ENCODE measurements at places on chromosomes 1 and 21.

DNA sequence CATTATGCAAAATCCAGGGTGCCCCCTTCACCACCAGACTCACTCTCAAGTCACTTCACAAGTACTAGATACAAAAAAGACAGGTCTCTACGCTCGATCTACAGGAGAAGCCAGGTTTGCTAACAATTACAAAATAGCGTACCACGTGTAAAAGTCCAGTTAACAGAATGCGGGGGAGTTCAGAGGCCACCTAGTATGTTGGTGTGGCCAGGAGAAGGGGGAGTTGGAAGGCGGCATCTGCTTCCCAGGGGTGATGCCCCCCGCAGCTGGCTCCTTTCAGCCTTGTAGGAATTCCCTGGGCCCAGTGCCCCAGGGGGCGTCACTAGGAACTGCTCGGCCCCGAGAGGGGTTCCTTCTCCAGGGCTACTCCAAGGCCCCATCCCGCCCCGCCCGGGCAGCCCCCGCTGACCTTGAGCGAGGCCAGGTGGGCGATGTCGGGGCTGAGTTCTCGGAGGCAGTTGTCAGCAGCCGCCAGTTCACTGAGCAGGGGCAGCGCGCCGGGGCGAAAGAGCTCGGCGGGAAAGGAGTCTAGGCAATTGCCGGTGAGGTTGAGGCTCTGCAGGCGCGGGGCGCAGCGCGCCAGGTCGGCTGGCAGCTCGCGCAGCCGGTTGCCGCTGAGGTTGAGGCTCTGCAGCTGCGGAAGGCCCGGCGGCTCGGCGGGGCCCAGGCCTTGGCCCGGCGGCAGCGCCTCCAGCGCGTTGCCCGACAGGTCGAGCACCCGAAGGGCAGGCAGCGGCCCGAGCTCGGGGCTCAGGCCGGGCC is 664 bp downstream of the LRRC47 start:
- DNase-seq: peak; percentile 44

DNA sequence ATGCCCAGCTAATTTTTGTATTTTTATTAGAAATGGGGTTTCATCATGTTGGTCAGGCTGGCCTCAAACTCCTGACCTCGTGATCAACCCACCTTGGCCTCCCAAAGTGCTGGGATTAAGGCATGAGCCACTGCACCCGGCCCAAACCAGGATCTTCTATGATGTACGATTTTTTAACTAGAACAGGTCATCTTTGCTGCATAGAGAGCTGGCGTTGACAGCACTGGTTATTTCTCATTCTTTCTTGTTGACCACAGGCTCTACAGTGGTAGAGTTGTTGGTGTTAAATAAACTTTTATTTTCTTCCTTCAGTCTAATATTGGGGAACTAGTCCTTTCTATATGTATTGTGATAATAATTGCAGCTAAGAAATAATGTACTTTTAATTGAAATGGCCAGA is 3.8 kb upstream of the MAB21L3 start:
- no peak for DNase-seq

DNA sequence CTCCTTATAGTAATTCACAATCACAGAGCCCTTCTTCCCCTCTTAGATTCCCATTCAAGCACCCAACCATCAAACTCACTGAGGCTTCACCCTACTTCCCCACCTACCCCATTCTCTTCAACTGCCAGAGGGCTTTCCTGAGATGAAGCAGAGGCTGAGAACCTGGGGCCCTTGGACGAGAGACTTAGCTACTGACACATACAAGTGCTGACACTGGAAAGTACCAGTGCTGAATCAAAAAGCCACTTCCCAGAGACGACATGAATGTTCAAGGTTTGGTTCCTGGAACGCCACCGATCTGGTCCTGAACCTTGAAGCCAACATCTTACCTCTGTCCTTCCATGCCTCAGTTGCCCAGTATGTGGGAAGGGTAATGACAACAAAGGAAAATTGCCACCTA is 16.6 kb upstream of the RAP1A start:
- DNase-seq: no peak

DNA sequence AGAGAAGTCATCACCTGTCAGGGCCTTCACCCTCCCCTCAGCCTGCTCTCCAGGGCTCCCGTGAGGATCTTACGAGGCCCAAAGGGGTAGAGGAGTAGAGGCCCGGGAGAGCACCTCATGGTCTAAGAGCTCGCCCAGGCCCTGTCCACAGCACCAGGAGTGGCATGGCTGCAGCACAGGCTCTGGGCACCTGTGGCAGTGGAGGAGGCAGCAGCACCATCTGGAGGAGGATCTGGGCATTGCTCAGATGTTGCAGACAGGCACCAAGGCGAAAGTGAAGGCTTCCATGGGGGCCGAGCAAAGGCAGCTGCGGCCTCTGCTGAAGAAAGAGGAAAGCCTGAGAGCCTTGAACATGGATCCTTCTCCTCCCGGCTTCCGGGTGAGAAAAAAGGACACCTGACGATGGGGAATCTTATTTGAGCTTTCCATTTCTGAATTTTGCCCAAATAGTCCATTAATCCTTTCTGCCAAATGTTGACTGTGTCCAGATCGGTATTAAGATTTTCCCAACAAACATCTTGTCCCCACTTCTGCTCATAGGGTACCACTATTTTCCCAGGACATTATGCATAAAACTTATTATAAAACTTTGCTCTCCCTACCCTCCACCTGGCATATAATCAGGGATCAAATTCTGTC is 604.7 kb downstream of the PTPRC start:
- DNase-seq: peak; percentile 80

GRCh38 chr1:229434641-229435051 is 752 bp upstream of the ACTA1 start:
- no peak for DNase-seq

DNA sequence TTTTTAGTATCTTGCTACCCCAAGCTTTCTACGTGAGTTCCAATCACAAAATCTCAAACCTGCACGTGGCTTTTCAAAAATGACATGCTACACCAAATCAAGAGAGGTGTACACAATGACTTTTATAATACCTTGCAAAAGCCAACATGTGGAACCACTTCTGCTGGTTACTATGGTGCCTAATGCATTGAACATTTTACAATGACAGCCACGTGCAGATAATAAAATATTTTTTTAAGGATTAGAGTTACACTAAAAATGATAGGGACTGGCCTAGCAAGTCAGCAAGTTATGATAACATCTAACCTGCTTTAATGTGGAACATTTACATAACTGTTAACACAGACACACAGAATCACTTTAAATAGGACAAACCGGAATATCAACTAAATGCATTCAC is 30.2 kb downstream of the EYA3 start:
- DNase-seq: no peak

DNA sequence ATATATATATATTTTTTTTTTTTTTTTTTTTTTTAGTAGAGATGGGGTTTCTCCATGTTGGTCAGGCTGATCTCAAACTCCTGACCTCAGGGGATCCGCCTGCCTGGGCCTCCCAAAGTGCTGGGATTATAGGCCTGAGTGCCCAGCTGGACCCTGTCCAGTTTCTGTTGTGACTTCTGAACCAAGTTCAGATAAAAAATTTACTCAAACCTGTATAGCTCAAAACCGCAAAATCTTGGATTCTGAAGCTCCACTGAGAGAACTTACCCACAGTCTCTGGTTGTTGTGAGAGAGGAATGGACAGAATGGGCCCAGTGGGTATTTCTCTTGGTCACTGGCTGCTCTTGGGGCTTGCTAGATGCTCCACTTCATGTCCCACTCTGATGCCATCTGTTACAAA is 76.4 kb downstream of the HS2ST1 start:
- DNase-seq: no peak

- no peak for DNase-seq
These were observed 54.5 kb upstream of the APP start for GRCh38 chr21:26225046-26225445.

- DNase-seq: no peak
These were observed 18.3 kb upstream of the IL6R start for GRCh38 chr1:154386643-154387352.

- no peak for DNase-seq
These were observed 341.1 kb upstream of the RUNX1 start for GRCh38 chr21:35390013-35390776.

DNA sequence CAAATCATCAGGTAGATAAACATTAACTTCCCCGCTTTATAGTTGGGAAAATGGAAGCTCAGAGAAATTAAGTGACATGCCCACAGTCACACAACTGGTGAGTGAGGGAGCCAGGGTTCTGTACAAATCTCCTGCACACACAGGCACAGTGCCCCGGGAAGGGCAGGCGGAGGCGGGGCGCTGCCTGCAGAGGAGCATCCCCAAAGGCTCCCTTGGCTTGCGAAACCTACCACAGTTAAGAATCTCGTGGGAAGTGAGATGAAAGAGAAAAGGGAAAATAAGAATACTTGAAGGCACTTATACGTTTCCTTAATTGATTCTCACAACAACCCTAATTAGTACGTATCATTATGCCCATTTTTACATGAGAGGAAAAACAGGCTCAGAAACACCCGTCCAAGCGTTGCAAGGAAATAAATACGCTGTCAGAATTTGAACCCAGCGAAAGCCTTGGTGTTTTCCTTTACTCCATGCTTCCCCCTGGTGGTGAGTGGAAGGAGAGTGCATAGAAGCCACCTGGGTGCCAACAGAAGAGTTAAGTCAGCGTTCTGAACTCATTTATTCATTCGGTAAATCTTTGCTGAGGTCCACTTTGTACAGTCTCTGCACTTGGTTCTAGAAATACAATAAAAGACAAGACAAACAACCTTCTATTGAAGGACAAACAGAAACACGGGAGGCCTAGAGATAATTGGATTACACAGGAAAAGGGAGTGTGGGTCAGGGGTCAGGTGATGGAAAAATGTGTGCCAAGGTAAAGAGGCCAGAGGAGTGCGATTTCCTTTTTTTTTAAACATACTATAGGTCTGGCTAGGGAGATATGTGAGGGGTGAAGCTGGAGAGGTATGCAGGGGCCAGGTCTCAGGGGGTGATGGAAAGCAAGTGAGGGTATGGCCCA is 28.4 kb downstream of the ACP6 start:
- peak; percentile 66 for DNase-seq

- no peak for DNase-seq
These were observed 107.0 kb downstream of the PLXNA2 start for GRCh38 chr1:208137193-208137592.

- DNase-seq: no peak
These were observed 102.4 kb upstream of the PKN2 start for GRCh38 chr1:88581703-88582102.

DNA sequence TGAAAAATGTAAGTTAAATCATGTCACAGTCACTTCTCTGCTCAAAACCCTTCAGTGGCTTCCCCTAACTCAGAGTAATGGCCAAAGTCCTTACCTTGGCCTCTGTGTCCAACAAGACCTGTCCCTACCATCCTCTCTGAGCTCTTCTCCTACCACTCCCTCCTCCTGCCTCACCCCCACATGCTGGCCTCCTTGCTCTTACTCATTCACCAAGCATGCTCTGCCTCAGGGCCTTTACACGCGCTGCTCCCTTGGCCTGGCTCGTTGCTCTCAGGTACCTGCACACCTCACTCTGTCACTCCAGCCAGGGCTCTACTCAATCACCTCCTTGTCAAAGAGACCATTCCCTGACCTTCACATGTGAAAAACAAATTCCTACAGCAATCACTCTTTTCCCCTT is 54.2 kb downstream of the SEC16B start:
- no peak for DNase-seq

DNA sequence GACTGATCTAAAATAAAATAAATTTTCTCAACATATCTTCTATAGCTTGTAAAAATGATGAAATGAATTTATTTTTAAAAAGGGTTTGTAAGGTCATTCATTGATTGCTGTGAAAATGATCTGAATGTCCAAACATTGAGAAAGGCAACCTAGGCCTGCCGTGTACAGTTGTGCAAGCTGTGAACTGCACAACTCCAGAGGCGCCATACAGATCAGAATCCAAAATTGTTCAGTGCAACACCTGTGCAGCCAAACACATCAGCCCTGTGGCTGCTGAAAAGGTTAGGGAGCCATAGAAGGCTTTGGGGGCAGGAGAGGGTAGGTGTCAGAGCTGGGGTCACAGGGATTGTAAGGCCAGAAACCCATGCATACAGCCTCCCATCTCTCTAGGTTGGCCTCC is 9.9 kb upstream of the ZC3H12A start:
- no peak for DNase-seq

GRCh38 chr1:171389171-171389570 is 75.2 kb downstream of the FMO4 start:
- no peak for DNase-seq

GRCh38 chr1:103941086-103941485 is 191.4 kb downstream of the AMY1C start:
- DNase-seq: no peak

GRCh38 chr1:223730479-223731132 is 18.3 kb downstream of the CAPN2 start:
- DNase-seq: no peak

DNA sequence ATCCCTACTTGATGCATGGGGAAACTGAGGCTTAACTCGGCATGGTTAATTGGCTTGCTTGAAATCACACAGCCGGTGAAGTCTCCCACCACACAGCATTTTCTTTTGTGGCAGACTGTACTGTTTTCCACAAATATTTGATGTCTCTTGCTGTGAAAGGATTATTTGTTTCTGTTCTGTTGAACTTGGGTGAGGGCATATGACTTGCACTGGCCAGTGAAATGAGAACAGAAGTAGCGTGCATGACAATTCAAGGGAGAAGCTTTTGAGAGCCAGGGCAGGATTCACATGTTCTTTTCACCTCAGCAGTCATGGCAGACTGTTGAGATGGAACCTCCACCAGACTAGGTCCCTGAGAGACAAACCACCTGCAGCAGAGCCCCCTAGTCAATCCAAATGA is 11.7 kb upstream of the AK2 start:
- no peak for DNase-seq

- DNase-seq: no peak
These were observed 591.8 kb downstream of the ADGRL2 start for GRCh38 chr1:82392513-82392912.

GRCh38 chr1:6303397-6304012 is 42.6 kb upstream of the GPR153 start:
- DNase-seq: no peak

- DNase-seq: no peak
These were observed 27.2 kb downstream of the ADGRL2 start for GRCh38 chr1:81827942-81828341.

DNA sequence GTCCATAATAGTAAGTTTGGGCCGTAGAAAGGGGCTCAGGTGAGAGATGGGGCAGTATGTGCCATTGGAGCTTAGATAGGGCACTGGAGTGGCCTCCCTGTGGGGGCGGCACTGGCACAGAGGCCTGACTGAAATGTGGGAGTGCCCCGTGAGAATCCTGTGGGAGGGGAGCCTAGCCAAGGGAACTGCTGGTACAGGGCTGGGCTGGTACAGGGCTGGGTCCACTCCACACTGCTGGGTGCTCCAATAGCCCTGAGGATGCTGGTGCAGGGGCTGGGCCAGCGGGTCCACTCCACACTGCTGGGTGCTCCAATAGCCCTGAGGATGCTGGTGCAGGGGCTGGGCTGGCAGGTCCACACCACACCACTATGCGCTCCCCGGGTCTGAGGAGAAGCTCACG is 44.8 kb upstream of the PWP2 start:
- no peak for DNase-seq

GRCh38 chr1:2829846-2830615 is 28.5 kb upstream of the TTC34 start:
- no peak for DNase-seq

DNA sequence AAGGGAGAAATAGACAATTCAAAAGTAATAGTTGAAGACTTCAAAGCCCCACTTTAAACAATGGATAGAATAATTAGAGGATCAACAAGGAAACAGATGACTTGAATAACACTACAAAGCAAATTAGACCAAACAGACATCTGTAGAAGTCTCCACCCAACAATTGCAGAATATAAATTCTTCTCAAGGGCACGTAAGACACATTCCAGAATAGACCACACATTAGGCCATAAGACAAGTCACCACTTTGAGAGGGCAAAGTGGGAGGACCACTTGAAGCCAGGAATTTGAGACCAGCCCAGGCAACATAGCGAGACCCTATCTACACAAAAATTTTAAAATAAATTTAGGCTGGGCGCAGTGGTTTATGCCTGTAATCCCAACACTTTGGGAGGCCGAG is 20.5 kb upstream of the RNF186 start:
- DNase-seq: no peak

Data from NB4 (cell line).